Stimulated activated naive CD4-positive, alpha-beta T cell (primary cell): ENCODE measurements at places on chromosomes 1 and 21.

DNA sequence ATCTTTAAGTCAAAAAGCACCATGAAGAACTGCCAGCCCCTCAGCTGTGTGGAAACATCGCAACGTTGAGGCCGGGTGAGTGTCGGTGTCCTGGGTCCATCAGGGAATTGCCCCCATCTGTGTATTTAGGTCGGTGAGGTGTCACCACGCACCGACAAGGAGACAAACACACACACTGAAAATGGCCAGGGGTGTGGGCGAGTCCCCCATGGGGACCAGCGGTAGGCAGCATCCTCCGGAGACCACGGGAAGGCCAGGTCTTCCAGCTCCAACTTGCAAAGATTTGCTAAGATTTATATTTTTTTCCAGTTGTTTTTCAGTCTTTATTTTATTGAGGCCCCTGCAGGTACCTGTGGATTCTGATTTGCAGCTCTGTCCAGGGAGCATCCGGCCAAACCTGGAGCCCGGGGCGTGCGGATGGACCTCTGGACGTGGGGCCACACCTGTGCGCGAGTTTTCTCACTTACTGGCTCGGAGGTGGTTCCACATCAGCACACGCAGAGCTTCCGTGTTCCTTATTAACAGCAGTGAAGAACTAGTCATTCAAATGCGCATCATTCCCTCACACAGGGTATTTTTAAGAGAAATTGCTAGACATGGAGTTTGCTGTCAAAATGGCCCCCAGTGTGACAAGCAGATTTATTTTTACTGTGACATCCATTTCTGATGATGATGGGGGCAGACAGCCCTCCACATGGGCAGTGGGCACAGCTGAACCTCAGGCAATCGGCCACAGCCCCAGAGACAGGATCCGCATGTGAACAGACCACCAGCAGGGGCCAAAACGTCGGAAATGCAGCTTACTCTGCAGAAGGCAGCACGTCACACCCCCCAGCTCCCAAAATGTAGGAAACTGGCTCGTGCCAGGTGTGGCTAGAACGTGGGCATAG is 17.2 kb upstream of the SLC19A1 start:
- DNase-seq, result no peak

DNA sequence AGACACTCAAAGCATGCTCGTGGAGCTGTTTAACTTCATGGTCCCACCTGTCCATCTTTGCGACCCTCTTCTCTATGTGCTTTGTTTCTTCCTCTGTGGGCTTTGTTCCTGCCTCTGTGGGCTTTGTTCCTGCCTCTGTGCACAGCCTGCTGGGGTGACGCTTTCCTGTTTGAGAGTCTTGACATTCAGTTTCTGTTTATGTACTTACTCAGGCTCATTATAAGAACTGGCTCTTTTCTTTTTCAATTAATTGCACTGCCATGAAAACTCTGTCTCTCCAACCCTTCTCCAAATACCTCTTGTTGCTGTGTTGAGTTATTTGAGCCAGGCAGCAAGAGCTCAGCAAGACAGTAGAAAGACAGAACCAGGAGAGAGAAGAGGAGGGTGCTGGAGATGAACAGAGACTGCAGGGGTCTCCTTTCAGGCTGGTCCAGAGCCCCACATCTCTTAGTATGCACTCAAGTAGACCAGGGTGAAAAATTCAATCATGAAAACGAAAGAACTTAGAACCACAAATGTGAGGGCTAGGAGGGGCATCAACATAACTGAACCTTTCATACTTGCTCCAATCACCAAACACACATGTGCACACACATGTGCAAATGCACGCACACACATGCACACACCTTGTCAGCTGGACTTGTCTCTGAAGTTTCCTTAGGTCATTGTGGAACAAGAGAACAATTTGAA is 88.3 kb upstream of the SGIP1 start:
- DNase-seq, result peak; percentile 34

DNA sequence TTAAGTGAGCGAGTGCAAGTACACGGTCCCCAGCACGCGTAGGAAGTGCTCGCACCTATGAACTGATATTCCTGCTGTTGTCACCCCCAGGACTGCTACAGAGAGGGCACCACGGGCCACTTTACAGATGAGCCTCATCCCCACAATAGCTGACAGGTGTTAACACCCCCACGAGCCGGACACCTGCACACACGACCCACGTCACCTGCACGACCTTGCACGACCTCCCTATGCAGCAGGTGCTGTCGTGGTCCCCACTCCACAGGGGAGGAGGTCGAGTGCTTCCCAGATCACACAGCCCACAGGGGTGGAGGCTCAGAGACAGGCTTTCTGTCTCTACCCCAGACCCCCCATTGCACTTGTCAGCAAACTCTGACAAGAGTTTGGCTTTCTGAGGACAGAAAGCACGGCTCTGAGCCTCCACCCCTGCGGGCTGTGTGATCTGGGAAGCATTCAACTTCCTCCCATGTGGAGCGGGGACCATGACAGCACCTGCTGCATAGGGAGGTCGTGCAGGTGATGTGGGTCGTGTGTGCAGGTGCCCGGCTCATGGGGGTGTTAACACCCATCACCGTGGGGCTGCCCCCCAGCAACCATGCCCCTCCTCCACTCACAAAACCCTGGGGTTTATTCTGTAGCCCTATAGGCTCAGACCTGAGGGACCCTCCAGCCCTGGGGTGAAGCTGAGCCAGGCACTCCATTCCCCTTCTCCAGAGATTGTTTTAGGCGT is 80.8 kb downstream of the MATN1 start:
- no peak for DNase-seq

DNA sequence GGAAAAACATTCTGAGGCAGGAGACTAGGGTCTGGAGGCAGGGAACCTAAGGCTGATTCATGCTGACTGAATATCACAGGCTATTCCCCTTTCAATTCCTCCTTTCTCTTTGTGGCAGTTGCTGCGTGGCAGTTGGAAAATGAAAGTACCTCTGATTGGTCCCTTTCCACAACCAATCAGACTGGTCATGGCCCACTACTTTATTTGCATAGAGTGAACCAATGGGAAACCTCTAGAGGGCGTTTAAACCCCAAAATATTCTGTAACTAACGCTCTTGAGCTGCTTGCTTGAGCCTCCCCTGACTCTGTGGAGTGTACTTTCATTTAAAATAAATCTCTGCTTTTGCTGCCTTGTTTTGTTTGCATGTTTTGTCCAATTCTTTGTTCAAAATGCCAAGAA is 27.7 kb upstream of the VN1R5 start:
- no peak for DNase-seq
